ENCODE measurements at places on chromosomes 5 and 9. TPM values are rescaled to one million over a fixed set of nuclear protein-coding genes. Genes with fewer than 3 reads are reported as not detected.

GADD45G gene
- 5.7 TPM for total RNA-seq

TAF11L4 gene
- not detected for total RNA-seq

ASPN gene
- not detected for total RNA-seq

CER1 gene
- not detected for total RNA-seq

LCN10 gene
- total RNA-seq: 1.8 TPM

PPP3R2 gene
- not detected for total RNA-seq

WNK2 gene
- 0.93 TPM for total RNA-seq

SKP1 gene
- total RNA-seq: 152 TPM

WHRN gene
- total RNA-seq: 4.0 TPM

LHFPL2 gene
- total RNA-seq: 0.95 TPM

GABRA6 gene
- not detected for total RNA-seq

IL7R gene
- total RNA-seq: 162 TPM

PCDHGB4 gene
- total RNA-seq: 0.06 TPM

MAT2B gene
- total RNA-seq: 80.0 TPM

INSL4 gene
- total RNA-seq: not detected

NR4A3 gene
- total RNA-seq: 42.0 TPM

RGS7BP gene
- total RNA-seq: not detected

PCBD2 gene
- total RNA-seq: 7.8 TPM

Data from activated T-helper 17 cell treated with anti-CD3 and anti-CD28 coated beads, Interleukin-2, amount 50 U/mL, for 72 hours (primary cell).